ENCODE measurements at places on chromosomes 2 and 18.

DNA sequence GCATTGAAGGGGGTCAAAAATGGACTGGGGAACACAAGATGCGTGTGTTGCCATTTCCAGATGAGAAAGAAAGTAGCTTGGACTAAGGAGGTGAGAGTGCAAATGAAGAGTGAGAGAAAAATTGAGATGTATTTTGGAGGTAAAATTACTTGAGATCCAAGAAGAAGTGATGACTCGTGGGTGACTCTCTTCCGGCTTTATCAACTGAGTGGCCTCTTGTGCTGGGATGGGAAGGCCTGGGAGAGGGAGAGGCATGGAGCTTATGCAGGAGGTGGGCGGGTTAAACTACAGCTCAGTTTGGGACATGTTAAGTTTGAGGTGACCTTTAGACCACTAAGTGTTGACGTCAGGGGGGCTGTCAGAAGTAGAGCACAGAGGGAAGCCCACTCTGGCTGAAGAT lies 34.9 kb downstream of the SULT1C2 start:
- no peak for DNase-seq

GRCh38 chr2:56531668-56532420 lies 348.1 kb downstream of the CCDC85A start:
- no peak for DNase-seq

DNA sequence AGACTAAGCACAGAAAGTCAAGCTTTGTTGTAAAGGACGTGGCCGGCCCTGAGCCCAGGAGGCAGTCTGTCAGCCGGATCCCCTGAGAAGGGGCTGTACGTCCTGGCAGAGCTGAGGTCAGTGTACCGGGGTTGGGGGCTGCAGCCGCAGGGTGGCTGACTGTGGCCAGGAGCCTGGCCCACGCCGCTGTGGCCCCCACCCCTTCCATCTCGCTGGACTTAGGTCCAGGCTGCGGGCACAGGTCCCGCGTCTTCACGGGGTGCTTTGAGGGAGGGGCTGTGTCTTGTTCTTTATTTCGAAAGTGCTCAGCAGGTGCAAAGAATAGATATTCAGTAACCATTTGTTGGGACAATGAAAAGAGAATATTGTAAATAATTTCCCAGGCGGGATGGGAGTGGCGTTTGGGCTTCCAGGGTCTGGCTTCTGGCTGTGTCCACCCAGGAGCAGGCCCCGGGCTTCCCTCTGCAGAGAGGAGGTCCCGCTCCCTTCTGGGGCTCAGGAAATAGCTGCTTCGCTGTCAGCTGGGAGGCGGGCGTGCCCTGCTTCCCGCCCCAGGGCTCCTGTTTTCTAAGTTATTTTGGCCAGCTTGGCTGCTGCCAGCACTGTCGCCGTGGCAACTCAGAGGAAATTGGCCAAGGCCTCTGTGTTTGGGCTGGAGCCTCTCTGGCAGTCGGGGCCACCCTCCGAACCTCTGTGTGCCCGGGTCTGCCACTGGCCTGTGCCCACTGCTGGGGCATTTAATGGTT lies 7.4 kb downstream of the NFATC1 start:
- DNase-seq, result no peak

DNA sequence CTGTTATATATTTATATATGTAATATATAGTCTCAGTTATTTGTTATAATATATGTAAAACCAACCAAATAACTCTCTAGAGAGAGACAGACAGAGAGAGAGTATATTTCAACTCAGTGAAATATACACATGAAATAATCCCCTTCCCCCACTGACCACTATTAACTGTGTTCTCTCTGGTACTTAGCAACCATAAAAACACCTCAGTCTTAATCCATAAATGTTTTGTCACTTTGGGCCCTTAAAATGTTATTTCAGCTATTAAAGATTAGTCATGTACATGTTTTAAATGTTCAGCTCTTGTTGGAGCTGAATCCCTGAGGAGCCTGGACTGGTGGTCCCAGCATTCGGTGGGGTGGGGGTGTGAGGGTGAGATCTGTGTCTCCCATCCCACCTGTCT lies 122.2 kb upstream of the MAP3K20 start:
- DNase-seq, result no peak

GRCh38 chr18:6355789-6356589 lies 58.7 kb downstream of the L3MBTL4 start:
- no peak for DNase-seq

DNA sequence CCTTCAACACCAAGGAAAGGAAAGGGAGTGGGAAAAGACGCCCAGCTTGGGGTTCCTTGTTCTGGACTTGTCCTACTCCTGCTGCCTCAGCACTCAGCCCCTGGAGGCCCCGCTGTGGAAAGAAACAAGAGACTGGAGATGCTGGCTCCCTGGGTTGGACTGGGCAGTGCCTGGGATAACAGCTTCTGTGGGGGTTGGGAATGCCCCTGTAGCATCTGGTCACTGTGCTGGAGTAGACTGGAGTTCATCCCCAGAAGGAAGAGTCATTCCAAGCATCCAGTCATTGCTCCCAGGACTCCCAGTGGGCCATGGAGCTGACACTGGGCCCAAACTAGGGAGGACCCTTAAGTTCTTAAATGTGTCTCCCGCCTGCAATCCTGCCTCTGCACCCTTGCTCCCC lies 129.3 kb upstream of the HAAO start:
- no peak for DNase-seq

DNA sequence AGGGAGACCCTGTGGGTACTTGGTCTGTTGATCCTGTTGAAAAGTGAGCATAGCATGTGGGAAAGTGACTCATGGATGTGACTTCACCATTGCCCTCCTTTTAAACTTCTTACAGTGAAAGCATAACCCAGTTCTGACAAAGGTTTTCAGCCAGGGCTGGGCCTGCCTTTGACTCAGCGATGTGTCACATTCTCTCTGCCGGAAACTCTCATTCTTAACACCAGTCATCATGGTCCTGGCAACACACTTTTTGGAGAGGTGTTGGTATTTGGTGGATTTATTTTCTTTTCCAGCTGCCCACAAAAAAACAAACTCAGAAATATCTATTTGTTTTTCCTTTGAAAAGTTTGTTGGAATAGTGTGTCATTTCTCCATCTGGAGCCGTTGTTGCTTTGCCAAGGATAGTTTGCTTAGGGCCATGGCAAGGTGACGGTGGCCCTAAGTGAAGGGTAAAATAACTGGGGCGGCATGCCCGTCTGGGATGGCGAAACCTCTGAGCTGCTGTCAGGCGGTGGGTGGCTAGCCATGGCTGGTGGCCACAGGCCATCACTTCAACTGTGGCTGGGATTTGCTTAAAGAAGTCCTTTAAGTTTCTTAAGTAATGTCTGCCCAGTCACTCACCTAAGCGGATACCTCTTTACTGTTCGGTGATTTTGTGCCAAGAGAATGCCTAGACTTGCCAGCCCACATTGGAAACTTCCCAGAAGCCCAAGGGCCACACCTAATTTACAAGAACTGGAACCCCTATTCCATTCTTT lies 123.3 kb downstream of the LTBP1 start:
- DNase-seq, result peak; percentile 92

GRCh38 chr18:2610549-2610948 lies 39.2 kb downstream of the NDC80 start:
- no peak for DNase-seq

DNA sequence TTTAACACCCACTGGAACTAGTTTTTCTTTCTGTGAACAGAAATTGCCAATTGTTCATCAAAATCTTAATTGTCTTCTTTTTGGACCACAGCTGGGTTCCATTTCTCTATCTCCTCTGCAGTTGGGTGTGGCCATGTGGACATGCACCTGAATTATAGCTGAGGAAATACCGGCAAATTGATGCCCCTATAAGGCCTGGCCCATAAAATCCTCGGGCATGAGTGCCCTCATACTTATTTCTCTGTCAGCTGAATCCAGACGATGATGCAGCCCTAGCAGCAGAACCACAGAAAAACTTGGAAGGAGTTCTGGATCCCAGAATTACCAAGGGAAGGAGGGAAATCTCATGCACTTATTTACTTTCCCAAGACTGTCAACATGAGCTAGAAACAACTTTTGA lies 249.0 kb downstream of the CYRIA start:
- no peak for DNase-seq

DNA sequence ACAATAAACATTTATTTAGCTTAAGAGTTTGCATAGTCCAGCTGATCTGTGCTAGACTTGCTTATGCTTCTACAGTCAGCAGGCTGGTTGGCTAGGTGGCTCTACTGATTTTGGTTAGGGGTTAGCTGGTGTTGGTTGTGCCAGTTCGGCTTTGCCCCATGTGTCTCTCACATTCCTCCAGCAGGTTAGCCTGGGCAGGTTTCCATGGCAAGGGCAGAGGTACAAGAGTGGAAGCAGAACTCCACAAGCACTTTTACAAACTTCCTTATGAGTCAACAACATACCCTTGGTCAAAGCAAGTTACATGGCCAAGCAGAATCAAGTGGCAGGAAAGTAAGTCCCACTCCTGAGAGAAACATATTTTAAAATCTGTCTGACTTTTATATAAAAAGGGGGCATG lies 82.3 kb downstream of the SS18 start:
- no peak for DNase-seq

DNA sequence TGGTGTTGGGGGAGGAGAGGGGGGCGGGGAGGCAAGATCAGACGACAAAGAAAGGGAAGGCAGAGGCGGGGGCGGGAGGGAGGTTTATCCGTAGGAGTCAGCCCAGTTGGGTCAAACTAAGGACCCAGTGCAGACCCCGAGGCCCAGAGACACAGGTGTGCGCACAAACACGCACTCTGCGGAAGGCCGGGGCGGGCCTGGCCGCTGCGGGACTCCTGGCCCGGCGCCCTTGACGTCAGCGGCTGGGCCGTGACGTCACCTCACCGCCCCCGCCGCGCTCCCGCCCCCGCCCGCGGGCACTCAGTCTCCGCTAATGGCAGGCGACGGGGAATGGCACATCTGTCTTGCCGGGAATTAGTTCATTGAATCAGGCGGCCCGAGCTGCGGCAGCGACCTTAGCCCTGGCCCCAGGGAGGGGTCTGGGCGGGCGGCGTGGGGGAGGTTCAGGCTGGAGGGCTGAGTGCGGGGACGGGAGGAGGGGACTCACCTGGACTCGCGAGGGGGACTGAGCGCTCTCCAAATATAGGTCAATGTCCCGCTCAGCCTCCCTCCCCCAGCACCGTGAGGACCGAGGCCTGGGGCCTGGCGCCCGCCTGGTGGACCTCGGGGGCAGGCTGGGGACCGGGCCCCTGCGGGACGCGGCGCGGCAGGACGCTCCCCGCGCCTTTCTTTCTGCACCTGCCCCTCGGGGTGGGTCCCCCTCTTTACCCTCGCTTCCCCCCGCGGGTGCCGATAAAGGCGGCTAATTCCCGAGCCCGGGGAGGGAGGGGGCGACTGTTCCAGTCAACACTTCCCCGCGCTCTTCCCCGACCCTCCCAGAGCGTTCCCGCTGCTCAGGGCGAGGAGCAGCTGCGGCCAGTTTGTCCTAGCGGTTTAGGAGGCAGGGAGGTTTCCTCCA lies 15.5 kb upstream of the ECEL1 start:
- no peak for DNase-seq

- no peak for DNase-seq
These were observed 43.6 kb downstream of the MCFD2 start for GRCh38 chr2:46871976-46872381.

GRCh38 chr18:45628979-45629958 lies 14.0 kb downstream of the SLC14A2 start:
- no peak for DNase-seq

- no peak for DNase-seq
These were observed 43.6 kb upstream of the ZNF804A start for GRCh38 chr2:184554736-184555135.

DNA sequence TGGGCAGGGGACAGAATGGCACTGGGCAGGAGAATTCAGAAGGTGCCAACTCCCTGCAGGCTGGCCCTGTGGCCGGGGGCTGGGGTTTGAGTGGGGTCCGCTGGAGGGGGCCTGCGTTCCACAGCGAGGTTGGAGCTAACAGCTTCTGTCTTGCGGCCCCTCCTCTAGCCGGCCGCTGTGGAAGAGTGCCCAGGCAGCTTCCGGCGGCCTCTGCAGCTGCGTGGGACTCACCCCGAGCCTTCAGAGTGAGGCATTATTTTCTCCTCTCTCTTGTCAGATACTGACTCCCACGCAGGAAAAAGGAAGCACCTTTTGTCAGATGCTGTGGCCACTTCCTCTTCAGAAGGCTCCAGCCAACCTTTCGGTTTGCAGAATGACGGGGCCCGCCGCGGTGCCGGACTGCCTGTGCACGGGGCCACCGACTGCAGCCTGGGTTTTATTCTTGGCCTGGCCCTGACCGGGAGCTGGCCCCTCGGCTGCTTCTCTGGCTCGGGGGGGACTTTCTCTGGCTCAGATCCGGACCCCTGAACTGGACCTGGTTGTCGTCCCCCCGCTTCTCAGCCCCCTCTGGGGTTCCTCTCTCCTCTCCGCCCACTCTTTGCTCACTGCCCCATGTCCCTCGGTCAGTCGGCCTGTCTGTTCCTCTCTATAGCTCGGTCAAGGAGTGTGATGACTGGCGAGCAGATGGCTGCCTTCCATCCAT lies 40.1 kb downstream of the ARHGAP25 start:
- no peak for DNase-seq

DNA sequence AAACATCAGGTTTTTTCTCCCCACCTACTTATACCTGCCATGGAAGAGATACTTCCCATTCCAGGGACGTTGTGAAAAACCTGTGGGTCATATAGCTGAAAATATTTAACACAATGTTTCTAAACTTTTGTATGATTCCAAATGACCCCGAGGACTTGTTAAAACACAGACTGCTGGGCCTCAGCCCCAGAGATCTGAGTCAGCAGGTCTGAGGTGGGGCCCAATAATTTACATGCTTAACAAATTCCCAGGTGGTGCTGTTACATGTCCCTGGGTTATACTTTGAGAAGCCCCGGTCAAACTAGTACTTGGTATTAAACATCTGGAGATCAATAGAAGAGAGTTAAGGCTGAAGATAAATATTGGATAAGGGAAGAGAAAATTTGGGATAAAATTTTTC lies 71.4 kb upstream of the FRZB start:
- no peak for DNase-seq

DNA sequence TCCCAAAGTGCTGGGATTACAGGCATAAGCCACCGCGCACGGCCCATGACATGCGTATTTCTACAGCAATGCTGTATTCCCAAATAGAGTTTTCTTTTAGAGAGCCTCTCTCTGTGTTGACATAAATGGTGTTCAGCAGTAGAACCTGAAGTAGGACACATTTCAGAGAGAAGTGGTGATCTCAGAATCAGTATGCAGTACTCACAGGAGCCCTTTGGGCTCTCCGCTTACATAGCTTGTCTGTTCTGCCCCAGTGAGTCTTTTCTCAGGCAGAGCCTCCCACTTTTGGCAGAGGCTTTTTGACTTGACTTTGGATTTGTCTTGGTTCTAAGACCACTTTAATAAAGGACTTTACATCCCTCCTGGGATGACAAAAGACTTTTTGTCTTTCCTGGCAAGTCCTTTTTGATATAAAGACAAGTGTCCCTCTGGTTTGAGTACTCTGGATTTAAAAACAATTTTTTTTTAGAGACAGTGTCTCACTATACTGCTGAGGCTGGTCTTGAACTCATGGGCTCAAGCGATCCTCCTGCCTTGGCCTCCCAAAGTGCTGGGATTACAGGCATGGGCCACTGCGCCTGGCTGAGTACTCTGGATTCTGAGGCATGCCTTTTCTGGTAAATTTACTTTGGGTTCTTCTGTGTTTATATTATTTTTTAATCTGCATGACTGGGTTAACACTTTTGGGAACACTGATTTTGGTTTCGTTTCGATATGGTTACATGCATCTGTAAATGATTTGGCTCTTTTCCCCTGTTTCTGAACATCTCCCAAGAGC lies 113.3 kb downstream of the SMAD2 start:
- DNase-seq, result peak; percentile 27
